CD4-positive, alpha-beta T cell treated with Interleukin-4 for 4 hours (primary cell): ENCODE measurements at places on chromosomes 13 and 19.

DNA sequence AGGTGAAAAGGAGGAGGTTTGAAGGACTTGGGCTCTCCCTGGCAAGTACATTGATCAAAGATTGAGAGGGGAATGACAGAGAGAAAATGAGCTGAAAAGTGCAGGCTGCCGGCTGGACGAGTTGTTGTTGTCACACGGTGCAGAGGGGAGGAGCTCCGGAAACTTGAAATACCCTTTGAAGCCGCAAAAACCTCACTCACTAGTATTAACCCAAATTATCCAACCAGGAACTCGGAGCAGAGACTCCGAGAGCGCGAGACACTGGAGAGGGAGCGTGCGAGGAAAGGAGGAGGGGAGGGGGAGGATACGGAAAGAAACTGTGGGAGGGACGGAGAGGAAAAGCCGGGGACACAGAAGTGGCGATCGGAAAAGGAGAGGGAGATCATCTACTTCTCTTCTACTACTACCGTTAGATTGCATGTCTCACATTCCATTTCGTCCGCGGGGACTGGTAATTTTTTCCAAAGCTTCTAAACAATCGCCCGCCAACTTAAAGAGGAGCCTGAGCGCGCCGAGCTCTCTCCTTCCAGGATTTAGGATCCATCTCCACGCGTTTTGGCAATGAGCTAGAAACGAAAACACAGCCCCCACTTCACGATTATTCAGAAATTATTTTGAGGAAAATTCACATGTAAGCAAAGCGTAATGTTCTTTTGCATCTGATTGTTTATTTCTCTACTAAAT, at the start of gene DACH1:
TSS of gene DACH1 (minus strand) at position 74 of the 684 bp plus-strand sequence.
- no peak for DNase-seq

- DNase-seq, result no peak
These were observed 937 bp downstream of the ZNF841 start for GRCh38 chr19:52094526-52095130.

DNA sequence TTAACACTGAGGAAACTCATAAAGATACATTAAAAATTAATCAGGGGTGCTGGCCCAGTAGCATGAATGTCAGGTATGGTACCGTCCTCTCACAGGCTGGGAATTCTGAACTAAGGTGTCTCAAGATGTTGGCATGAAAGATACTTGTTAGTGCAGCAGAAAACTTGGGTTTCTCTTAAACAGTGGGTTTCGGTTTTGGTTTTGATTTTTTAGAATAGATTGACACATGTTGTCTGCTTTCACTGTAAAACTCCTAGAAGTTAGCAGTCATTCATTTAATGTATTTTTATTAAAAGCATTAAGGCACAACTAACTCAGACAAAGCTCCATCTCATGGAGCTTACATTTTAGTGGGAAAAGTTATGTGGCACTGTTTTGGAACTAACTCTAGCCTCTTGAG, 3.5 kb upstream of the OBI1 start:
- DNase-seq, result no peak

DNA sequence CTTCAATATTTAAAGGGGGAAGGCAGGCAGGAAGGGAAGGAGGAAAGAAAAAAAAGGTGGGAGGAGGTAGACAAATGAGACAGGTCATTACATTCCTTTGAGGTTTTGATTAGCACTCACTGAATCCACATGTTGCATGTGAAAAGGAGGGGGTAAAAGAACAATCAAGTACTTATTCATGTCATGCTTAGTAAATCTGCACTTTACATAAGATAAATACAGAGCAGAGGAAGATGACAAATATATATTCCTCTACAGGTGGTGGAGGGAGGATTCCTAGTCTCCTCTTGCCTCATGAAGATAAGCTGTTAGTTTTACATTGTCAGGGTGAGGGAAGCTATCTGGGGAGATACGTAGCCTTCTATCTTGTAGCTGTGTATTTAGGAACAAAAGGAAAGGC, 1645.4 kb upstream of the SPRY2 start:
- DNase-seq, result no peak

DNA sequence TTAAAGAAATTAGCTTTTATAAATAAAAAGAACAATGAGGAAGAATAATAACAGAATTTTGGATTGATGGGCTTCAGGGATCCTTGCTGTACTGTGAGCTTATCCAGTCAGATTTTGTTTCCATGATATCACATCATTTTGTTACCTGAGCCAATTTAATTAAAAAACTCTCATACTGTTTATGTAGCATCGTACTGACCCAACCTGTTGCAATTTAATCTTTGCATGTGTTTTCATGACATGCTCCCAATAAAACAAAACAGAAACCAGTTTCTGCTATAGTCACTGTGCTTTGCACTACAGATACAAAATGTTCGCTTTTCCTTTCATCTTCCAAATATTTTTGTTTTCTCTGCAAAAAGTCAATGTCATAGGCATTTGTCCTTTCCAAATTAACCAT, 109.7 kb upstream of the RNF113B start:
- DNase-seq, result no peak

DNA sequence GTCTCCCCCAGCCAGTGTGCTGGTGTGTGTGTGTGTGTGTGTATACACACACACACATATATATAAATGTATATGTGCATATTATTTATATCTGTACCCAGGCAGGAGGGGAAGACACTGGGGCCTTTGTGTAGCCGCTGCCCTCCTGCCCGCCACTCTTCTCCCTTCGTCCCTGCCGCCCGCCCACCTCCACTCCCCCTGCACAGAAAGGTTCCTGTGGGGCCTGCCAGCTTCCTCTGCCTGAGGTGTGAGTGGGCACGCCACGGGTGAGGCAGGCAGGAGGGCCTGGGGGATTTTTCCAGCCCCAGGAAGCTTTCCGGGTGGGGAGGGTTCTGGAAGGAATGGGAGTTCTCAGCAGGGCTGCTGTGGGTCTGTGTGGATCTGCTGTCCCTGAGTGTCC, 6.9 kb downstream of the IRF2BP1 start:
- no peak for DNase-seq

- no peak for DNase-seq
These were observed 35.7 kb downstream of the TSKS start for GRCh38 chr19:49727217-49728030.

GRCh38 chr19:17872251-17873001, 681 bp downstream of the SLC5A5 start:
- DNase-seq, result peak; percentile 15

DNA sequence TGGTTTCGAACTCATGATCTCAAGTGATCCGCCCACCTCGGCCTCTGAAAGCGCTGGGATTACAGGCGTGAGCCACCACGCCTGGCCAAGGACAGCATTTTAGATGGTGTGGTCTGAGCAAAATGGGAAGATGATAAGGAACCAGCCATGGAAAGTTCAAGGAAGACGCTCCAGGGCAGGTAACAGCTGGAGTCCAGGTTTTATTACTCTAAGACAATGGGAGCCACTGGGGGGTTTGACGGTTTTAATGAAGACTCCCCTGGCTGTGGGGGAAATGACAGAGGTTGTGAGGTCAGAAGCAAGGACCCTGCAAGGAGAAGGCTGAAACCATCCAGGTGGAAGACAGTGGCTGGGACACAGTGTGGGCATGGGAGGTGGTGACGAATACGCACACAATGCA, 20.9 kb downstream of the PRKD2 start:
- no peak for DNase-seq

DNA sequence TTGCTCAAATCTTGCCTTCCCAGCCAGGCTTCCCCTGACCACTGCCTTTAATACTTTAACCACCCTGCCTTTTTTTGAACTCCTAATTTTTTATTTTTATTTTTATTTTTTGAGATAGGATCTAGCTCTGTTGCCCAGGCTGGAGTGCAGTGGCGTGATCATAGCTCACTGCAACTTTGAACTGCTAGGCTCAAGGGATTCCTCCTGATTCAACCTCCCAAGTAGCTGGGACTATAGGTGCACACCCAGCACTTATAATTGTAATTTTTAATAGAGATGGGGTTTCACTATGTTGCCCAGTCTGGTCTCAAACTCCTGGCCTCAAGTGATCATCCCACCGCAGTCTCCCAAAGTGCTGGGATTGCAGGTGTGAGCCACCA, 21.7 kb upstream of the FBXO27 start:
- DNase-seq, result no peak

- no peak for DNase-seq
These were observed 1485.3 kb downstream of the PCDH9 start for GRCh38 chr13:65744836-65745235.

GRCh38 chr19:31803835-31804446, 454.7 kb upstream of the TSHZ3 start:
- no peak for DNase-seq

- DNase-seq, result peak; percentile 15
These were observed at the start of gene DAZAP1 for GRCh38 chr19:1407528-1408299. Gene DAZAP1, plus strand, starts transcription at chr19:1407586. Its CDS starts 188 bp downstream, at chr19:1407774.

DNA sequence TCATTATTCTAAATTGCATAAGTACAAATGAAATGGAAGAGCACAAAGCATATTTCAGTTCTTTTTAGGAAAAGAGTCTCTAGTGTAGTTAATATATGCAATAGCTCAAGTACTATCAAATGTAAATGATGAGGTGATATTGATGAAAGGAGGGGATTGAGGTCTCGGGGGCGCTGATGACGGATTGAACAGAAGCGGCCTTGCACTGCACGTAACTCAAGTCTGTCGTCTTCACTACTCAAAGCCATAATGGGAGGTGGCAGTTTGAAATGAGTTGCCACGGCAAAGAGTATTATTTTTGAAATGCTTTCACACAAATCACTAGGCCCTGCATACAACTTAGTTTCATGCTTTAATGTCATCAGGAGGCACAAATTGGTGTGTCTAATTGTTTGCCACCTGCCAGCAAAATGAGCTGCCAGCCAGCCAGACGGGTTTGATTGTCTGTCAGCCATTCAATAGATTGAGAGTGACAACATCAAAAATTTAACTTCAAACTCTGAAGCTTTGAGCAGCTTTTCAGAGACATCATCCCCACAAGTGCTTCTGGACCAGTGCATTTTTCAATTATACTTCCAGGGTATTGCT, 256.6 kb downstream of the NBEA start:
- no peak for DNase-seq

GRCh38 chr13:47129461-47129860, 232.6 kb upstream of the HTR2A start:
- no peak for DNase-seq

- peak; percentile 87 for DNase-seq
These were observed 519 bp downstream of the PTBP1 start for GRCh38 chr19:797528-798414.

GRCh38 chr13:104854698-104855097, 1680.8 kb downstream of the EFNB2 start:
- no peak for DNase-seq

GRCh38 chr19:2476451-2477140, 669 bp downstream of the GADD45B start:
- peak; percentile 62 for DNase-seq

DNA sequence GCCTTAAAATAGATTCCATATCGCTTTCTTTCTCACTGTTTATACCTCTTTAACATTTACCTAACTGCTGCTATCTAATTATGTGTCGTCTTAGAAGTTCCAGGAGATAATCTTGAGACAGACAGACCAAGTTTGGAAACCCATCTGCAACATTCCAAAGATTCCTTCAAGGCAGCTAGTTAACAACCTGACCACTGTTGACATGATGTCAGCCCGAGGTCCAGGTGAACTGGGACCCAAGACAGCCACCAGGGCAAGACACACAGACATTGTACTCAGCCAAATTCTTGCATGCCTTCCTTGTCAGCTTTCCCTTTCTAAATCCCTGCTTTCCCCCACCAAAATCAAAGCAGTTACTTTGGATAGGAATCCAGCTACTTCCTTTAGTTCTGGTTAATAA, 1476.5 kb upstream of the PRR20A start:
- no peak for DNase-seq

- DNase-seq, result no peak
These were observed 717.9 kb downstream of the UQCRFS1 start for GRCh38 chr19:28495046-28495445.

GRCh38 chr19:45153339-45154063, 7.3 kb downstream of the NKPD1 start:
- DNase-seq, result no peak

GRCh38 chr13:99264051-99264450, 5.9 kb upstream of the GPR18 start:
- DNase-seq, result no peak

DNA sequence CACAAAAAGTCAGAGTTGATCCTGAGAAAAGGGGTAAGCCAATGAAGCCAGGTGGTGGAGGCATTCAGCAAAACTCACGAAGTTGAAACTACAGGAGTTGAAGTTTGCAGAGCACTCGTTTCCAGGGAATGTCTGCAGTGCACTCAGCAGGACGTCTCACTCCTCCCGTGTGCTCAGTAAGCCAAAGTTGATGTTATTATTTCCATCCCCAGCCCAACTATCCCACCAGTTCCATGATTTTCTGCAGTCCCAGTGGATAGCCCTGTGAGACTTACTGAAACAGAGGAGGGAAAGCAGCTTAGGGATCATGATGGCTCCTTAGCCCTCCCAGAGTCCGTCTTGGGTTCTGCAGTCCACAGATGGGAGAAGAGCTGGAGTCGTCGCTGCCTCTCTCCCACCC, at the start of gene TARM1:
TSS of gene TARM1 (minus strand) at position 334 of the 400 bp plus-strand sequence. CDS start at position 309, 25 bp downstream.
- DNase-seq, result no peak

DNA sequence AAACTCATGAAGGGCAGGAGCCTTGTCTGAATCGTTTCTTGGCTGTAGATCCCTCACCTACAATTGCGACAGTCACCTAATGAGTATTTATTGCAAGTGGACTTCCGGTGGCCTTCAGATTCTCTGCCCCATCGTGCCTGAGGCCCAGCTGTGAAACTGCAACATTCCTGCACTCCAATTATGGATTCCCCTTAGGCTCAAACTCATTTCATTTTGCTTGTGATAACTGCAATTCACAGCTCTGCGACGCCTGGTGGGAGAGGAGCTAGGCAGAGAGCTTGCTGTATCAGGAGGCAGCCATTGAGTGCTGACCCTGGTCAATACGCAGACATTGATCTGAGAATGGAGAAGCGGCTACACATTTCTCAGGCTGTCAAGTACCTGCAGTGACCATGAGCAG, 59.0 kb downstream of the CCDC70 start:
- no peak for DNase-seq

DNA sequence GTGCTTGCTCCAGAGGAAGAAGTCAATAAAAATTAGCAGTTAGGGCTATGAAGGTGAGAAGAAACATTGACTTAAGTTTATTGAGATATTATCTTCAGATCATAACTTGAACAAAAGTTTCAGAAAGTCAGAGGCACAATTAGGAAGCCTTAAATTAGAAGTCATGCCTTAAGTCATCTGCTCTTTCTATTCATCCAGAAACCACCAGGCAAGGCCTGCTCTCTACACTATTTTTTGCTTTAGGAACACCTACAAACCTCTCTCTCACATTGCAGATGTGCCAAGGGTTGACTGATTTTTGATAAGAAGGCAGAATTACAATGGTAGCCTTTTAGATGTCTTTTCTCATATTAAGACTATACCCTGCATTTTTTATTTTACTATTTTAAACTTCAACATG, 268.7 kb downstream of the SPRY2 start:
- DNase-seq, result no peak
